ENCODE measurements at places on chromosomes 16 and 17.
A peak's percentile ranks its signal among the peaks of the same experiment; 100 is the strongest.

- DNase-seq = no peak
These were observed 4.4 kb upstream of the SNX29 start for GRCh38 chr16:11972128-11972527.

DNA sequence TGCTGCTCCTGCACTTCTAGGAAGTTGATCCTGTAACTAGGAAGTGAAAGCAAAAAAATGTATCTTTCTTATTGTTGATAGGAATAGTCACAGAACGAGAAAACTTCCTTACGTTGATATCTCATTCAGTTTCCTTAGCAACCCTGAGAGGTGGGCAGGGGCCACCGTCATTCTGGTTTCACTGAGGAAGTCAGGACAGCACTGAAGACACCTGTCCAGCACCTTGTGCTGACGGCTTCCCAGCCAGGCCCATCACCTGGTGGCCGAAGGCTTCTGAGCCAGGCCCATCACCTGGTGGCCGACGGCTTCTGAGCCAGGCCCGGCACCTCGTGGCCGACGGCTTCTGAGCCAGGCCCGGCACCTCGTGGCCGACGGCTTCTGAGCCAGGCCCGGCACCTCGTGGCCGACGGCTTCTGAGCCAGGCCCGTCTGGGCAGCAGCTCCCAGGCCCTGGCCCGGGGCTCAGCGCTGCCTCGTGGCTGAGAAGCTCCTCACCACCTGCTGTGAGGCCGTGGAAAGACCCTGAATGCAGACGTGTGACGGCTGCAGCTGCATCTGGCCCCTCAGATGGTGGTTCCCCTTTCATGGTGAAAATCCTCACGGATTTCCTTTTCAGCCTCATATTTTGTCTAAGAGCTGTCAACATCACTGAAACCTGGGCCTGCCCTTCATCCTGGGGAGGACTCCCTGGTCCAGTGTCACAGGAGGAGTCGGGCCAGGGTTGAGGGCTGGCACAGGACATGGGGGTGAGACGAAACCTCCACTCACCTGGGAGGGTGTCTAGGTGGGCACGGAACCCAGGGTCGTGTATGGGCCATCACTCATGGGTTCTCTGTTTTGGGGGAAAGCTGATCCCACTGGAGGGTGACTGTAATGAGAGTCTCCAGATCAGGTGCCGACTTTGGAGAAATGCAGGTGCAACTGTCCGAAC, 33.0 kb upstream of the ZNF750 start:
- peak; percentile 58 for DNase-seq

- no peak for DNase-seq
These were observed 10.2 kb upstream of the UBE2I start for GRCh38 chr16:1299012-1299867.

DNA sequence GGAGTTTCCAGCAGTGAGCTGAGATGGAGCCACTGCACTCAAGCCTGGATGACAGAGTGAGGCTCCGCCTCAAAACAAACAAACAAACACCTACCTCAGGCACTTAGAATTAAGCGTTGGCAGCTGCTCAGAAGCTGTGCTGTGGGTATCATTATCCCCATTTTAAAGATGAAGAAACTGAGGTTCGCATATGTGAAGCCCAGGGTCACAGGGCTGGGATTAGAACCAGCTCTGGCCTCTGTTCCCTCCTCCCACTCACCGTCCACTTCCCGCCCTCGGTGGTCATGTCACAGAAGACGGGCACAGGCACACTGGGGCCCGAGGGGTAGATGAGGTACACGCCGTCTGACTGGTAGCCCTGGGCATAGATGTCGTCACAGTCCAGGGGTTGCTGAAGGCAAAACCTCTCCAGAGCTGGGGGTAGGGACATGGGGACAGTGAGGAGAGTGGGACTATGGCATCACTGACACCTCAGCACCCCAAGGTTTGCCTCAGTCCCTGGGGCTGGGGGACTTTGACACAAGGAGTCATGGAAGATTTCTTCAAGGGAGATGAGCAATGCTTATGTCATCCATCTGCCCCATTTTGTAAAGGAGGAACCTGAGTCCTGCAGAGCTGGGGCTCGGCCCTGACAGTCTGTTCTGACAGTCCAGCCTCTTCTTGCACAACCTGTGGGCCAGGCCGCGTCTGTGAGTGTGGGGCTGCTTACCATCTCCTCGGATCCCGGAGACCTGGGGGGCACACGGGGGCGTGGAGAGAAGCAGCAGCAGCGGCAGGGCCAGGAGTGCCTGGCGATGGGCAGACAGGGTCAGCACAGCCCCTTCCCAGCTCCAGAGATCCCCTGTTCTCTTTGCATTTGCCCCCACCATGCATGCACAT, 700 bp downstream of the MFAP4 start:
- no peak for DNase-seq

GRCh38 chr16:31071861-31072260, 2.2 kb downstream of the ZNF668 start:
- DNase-seq = no peak

- no peak for DNase-seq
These were observed 81.6 kb downstream of the MYH11 start for GRCh38 chr16:15775209-15775608.

- no peak for DNase-seq
These were observed 20.3 kb upstream of the SPNS2 start for GRCh38 chr17:4478318-4478830.

GRCh38 chr17:78872486-78872885, 30.5 kb downstream of the CEP295NL start:
- DNase-seq = no peak

GRCh38 chr17:9322326-9322725, 253.3 kb downstream of the STX8 start:
- no peak for DNase-seq

DNA sequence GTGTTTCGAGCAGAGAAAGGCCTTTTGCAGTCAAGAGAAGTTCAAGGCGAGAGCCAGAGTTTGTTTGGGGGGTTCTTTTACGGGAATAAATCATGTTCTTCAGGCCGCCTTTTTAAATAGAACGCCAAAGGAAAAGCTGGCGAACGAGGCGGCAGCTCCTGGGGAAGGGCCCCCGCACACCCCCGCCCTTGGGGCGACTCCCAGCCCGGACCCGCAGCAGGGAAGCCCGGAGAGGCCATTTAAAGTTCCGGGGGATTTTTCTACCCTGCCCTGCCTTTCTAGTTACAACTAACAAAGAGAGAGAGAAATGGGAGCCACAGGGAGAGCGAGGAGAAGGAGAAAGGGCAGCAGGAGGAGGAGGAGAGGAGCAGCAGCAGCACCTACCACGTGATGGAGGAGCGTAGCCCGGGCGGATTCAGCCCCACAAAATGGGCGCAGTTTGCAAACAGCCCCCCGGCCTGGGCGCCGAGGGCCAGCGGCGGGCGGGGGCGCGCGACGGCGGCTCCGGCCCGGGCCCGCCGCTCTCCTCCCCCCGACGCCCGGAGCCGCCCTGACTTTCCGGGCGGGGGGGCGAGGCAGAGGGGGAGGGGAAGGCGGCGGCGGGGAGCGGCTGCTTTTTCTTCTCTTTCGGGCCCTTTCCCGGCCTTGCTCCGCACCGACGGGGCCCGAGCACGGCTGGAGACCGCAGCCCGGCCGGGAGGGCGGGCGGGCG, 634 bp downstream of the KANSL1 start:
- DNase-seq = peak; percentile 81

- DNase-seq = no peak
These were observed 5.4 kb downstream of the GFOD2 start for GRCh38 chr16:67713647-67714273.

- DNase-seq = no peak
These were observed 174.3 kb downstream of the XYLT1 start for GRCh38 chr16:17296431-17296830.

GRCh38 chr16:16045879-16046278, 96.5 kb downstream of the ABCC1 start:
- DNase-seq = no peak

DNA sequence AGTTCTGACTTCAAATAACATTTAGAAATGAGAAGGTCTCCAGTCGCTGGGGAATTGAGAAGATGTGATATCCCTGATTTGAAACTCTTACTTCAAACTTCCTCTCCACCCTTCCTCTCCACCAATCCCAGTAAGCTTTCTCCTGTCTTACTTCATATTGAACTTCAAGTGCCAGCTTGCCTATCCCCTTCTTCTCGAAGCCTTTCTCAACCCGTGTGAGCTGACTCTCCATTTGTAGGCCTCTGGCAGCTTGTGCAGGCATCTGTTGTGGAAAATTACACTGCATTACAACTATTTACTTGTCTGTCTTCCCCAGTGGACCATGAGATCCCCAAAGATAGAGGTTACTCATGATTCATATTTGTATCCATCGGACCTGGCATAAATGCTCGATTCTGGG, 280.8 kb upstream of the CDH5 start:
- DNase-seq = no peak

- DNase-seq = no peak
These were observed 7.5 kb upstream of the ITGB3 start for GRCh38 chr17:47246120-47246519.

GRCh38 chr16:80587071-80587470, 46.3 kb downstream of the DYNLRB2 start:
- DNase-seq = no peak

DNA sequence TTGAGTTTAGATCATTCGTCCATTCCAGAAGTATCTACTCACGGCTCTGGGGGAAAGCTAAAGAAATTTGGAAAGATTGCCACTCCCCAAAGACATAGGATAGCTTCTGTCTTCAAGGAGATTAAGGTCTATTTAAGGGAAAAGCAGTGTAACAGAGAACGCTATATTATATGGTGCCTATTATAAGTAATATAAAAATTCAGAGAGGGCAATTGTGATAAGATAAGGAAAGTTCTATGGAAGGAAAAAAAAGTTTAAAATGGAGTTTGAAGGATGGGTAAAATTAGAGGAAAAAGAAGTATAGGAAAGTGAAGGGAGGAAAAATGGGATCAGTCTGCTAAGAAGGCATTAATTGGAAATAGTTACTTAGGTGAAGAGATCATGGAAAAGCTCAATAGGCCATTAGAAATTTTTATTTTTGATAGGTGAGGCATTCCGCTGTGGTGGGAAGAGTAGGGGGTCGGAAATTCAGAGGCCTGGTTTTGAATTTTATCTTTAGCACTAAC, 690 bp upstream of the CDC27 start:
- no peak for DNase-seq

GRCh38 chr17:73003487-73003886, 89.0 kb downstream of the SLC39A11 start:
- no peak for DNase-seq

DNA sequence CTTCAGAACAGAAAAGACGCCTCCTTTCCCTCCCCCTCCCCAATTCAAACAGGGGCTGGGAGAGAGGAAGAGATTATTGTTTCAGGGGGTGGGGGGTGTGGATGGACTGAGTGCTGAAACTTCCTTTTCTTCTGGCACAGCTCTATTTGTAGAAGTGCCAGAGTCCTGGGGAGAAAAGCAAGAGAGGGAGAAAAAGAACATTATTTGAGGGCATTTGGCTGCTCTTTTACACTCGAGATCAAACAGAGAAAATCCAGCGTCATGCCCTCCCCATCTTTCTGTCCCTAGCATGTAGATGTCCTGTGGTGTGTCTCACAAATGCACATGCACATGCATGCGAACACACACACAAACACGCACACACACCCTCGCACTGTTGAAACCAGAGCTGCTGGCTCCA, 13.0 kb downstream of the ARL4D start:
- DNase-seq = no peak

GRCh38 chr16:31022544-31023251, 10.7 kb upstream of the STX4 start:
- no peak for DNase-seq

DNA sequence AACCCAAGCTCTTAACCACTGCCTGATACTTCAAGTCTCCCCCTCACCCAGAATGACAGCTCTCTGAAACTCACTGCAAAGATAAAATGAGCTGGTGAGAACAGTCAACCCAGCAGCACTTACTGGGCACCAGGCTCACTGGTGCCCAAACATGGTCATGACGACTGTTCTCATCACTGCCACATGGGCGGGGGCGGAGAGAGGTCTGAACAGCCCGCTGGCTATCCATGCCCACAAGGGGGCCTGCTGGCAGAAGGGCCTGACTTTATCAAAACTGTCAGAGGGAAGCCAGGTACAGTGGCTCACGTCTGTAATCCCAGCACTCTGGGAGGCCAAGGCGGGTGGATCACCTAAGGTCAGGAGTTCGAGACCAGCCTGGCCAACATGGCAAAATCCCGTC, 4.0 kb downstream of the MYBBP1A start:
- DNase-seq = no peak

DNA sequence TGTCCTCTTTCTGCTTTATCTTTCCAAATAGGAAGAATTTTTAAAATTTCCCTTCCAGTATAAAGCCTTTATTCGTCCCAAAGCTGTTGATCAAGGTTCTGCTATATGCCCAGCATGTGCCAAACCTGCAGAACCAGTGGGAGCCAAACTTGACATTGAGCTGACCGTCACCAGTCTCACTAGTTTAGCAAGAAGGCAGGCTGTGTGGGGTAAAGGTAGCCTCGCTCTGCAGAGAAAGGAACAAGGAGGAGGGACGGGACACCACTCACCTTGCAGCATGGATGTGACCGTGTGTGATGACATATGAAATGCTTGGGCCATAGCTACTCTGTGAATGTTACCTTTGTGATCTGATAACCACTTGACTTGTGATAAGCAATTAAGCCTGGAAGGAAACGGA, 392.2 kb downstream of the CPPED1 start:
- DNase-seq = no peak

- no peak for DNase-seq
These were observed 12.1 kb upstream of the USP36 start for GRCh38 chr17:78852709-78853121.

- no peak for DNase-seq
These were observed 10.6 kb downstream of the ICAM2 start for GRCh38 chr17:64009571-64010402.

DNA sequence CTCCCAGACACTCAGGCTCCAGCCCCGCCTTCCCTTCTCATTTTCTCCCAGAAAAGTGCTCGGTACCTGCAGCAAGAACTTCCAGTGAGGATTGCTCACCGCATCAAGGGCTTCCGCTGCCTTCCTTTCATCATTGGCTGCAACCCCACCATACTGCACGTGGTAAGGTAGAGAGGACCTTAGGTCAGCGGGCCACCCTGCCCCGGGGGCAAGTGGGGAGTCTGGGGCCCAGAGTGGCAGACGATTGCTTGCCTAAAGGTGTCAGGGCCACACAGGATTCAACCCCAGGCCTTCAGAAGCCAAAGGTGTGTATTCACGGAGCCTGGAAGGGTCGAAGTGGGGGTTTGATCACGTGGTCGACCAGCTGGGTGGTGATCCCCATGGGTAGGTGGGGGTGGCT, 1.4 kb downstream of the BCKDK start:
- DNase-seq = no peak

DNA sequence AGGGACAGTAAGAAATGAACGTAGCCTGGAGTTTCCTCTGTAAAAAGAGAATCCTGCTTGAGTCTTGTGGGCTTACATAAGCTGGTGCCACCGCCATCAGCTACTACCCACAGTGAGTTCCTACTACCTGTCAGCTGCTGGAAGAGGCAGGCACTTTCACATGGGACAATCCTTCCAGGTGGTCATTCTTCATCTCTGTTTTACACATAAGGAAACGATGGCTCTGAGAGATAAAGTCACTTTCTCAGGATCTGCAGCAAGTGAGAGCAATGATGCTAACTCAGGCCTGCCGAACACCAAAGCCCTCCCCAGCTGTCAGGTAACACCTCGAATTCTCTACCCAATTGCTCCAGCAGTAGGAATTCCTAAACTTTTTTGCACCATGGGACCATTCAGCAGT, 26.6 kb downstream of the PIK3R5 start:
- DNase-seq = no peak

All from GM10248 (cell line).